T-helper 1 cell (primary cell): ENCODE measurements at places on chromosomes 5 and 9.

GRCh38 chr9:14096258-14096922 lies 217.6 kb downstream of the NFIB start:
- DNase-seq: no peak

DNA sequence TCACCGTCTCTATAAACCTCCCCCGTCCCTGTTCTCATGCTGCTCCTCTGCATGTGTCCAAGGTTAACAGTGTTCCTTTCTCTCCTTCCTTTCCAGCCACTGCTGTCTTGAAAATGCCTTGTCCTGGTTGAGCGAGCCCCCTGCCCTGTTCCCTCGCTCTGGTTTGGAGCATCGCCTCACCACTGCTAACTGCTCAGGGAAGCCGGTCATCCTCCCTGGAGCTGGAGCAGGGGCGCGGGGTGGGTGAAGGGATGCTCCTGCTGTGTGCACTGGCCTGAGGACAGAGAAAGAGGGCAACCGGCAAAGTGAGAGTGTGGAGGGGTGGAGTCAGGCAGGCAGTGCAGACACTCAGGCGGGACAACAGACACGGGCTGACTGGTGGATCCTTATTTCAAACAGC lies 19.4 kb downstream of the UBE2QL1 start:
- no peak for DNase-seq

DNA sequence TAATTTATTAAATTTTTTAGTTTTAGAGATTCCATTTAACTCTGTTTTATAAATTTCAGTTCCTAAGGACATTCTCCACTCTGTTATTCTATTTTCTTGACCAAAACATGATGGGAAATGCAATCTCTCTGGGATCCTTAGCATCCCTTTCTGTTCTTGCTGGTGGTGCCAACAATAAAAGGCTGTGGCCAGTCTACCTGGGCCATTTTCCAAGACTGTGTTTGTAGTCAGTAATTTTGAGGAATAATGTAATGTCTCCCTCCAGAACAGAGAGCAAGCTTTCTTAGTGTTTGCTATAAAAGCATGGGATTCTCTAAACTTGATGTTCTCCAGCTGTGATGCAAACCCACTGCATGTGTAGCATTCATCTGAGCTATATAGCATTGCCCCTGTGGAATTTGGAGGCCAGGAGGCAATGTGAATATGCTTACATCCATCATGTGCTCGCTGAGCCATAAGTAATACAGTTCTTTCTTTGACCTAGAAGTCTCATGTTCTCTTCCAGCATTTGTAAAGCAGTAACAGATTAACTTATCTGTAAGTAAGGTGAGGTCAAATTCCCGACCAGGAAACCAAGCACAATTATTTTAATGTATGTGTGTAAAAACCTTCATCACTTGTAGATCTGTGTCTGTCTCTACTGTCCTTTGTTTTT lies 211.5 kb upstream of the TAS2R1 start:
- no peak for DNase-seq

GRCh38 chr5:82537687-82538306 lies 259.6 kb upstream of the RPS23 start:
- DNase-seq: no peak

DNA sequence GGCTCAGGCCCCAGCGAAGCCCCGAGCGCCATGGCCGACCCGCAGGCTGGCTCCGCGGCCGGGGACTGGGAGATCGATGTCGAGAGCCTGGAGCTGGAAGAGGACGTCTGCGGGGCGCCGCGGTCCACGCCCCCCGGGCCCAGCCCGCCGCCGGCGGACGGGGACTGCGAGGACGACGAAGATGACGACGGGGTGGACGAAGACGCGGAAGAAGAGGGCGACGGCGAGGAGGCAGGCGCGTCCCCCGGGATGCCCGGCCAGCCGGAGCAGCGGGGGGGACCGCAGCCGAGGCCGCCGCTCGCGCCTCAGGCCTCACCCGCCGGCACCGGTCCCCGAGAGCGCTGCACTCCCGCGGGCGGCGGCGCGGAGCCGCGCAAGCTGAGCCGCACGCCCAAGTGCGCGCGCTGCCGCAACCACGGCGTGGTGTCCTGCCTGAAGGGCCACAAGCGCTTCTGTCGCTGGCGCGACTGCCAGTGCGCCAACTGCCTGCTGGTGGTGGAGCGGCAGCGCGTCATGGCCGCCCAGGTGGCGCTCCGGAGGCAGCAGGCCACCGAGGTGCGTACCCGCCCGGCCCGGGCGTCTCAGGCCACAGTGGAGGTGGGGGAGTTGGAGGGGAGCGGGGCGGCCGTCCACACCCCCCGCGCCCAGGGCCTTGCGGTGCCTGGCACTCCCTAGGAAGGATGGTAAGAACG lies 1.6 kb downstream of the DMRT2 start:
- DNase-seq: no peak
